ENCODE measurements at places on chromosomes 11 and 22.

- no peak for DNase-seq
Measured at GRCh38 chr11:116718955-116719501, 53.8 kb downstream of the BUD13 start.

DNA sequence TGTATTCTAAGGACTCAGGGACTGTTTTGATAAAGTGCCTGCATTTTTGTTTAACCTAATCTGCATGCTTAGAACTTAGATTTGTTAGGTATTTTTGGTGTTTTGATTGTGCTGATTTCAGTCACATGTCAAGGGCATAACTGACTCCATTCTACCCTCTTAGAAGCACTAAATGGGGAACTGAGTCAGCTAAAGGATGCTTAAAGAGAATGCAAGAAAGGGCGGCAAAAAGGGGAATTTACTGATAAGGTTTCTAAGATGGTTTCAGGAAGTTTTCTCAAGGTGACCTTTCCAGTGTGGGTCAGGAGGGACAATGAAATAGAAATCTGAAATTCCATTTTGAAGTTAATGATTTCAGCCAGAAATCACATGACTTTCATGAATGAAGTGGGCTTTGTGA lies 43.0 kb downstream of the MMP20 start:
- DNase-seq: no peak

GRCh38 chr11:110026858-110027626 lies 66.2 kb upstream of the ZC3H12C start:
- DNase-seq: no peak

DNA sequence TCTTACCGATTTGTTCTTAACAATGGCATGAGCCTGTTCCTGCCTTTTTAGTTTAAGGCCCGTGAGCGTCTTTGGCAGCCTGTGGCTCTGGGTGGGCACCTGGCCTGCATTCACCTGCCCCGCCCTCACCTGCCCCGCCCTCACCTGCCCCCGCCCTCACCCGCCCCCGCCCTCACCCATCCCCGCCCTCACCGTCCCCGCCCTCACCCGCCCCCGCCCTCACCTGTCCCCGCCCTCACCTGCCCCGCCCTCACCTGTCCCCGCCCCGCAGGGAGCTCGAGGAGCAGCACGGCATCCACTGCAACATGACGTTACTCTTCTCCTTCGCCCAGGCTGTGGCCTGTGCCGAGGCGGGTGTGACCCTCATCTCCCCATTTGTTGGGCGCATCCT lies 14.2 kb downstream of the GATD1 start:
- peak; percentile 61 for DNase-seq

GRCh38 chr22:49726701-49727101 lies 101.0 kb downstream of the BRD1 start:
- no peak for DNase-seq

Data from WTC11 (cell line).